A673 (cell line): ENCODE measurements at places on chromosomes 1 and 21. TPM values are rescaled to one million over a fixed set of nuclear protein-coding genes. Genes with fewer than 3 reads are reported as not detected.
A peak's percentile ranks its signal among the peaks of the same experiment; 100 is the strongest.

Gene SLAMF1
- total RNA-seq, result 1.1 and 2.2 TPM in 2 replicates

Gene DYNLT4
- 0.44 and 0.54 TPM in 2 replicates for total RNA-seq

Gene PRAMEF11
- not detected in 2 replicates for total RNA-seq

Gene TTLL10
- not detected in 2 replicates for total RNA-seq

Gene CFHR4
- not detected in 2 replicates for total RNA-seq

Gene TSACC
- 1.0 TPM in 1 of 2 replicates, not detected in the other for total RNA-seq

Gene DDX59
- total RNA-seq, result 16.0 and 17.4 TPM in 2 replicates

Gene UBE2U
- total RNA-seq, result not detected in 2 replicates

Gene LGR6
- total RNA-seq, result not detected in 2 replicates

Gene HLCS
- total RNA-seq, result 15.3 and 21.1 TPM in 2 replicates

Gene APH1A
- 136 and 144 TPM in 2 replicates for total RNA-seq

DNA sequence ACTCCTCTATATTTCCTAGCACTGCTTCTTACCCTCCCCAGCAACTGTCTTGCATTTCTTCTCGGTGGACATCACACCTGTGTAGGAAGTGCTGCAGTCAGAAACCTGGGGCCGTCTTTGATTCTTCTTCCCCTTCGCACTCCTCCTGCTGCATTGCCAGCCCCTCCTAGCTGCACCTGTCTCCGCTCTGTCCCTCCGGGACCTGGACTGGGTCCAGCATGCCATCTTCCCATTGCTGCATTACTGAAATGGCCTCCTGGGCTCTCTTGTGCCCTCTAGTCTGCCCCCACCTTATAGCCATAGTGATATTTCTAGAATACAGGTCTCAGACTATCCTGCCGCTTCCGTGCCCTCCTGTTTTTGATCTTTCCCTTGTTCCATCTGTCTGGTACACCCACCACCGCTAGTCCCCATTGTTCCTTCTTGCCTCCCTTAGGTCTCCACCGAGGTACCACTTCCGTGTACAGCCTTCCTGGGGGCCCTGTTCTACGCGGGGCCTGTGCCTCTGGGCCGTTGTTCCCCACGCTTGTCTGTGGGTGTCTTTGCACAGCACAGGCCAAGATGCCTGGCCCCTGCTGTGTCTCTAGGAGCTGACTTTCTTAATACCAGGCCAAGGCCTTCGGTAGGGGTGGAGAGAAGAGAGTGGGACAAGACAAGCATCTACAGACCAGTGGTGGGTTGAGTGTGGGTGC, 107.6 kb downstream of the GALNT2 start:
- H3K27ac ChIP-seq, result no peak overlapping the region
- no peak overlapping the region for H3K4me3 ChIP-seq
- no peak for DNase-seq
- H3K27me3 ChIP-seq, result no peaks in the 10 kb centered on the region
- H3K36me3 ChIP-seq, result no peaks in the 10 kb centered on the region
- peaks cover 46% of the 10 kb centered on the region for H3K4me1 ChIP-seq

DNA sequence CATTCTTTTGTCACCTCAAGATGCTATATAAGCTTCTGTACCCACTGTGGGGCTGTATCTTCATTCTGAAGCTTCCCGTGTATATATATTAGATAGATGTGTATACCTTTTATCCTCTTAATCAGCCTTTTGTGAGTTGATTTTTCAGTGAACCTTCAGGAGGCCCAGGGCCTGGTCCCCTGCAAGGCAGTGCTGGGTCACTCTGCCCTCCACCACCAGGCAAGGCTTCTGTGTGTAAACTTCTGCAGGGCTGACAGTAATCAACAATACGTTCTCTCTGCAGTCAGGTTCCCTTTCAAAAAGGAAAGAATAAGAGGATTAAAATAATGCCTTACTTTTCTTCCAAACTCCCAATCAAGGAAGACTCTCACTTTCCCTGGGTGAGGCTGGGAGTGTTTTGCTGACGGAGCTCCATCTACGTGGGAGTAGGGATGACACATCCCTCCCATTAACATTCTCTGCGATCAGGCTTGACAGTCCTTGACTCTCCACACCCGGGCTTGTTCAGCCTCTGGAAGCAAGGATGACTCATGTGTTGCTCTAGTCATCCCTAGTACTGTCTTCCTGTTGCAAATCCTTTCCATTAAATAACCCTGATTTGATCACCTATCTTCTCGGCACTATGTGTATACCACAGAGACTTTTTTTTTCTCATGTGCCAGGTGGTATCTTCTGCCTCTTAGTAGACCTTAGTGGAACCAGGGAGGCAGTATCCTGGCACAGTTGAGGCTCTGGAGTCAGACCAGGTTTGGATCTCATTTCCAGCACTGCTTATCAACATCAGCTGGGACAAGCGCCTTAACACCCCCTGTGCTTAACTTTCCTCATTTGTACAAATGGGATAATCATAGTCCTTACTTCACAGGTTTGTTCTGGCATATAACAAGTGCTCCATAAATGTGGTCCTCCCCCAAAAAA, 70.3 kb upstream of the KCNK1 start:
- DNase-seq, result peak; percentile 70
- no peaks in the 10 kb centered on the region for H3K4me1 ChIP-seq
- peaks cover 32% of the 10 kb centered on the region for H3K27me3 ChIP-seq
- no peaks in the 10 kb centered on the region for H3K36me3 ChIP-seq
- no peak overlapping the region for H3K4me3 ChIP-seq

GRCh38 chr1:53605181-53605580, 133.8 kb downstream of the GLIS1 start:
- DNase-seq, result no peak
- no peak overlapping the region for H3K27ac ChIP-seq
- no peaks in the 10 kb centered on the region for H3K27me3 ChIP-seq
- no peak overlapping the region for H3K4me3 ChIP-seq
- H3K36me3 ChIP-seq, result no peaks in the 10 kb centered on the region
- no peaks in the 10 kb centered on the region for H3K4me1 ChIP-seq

DNA sequence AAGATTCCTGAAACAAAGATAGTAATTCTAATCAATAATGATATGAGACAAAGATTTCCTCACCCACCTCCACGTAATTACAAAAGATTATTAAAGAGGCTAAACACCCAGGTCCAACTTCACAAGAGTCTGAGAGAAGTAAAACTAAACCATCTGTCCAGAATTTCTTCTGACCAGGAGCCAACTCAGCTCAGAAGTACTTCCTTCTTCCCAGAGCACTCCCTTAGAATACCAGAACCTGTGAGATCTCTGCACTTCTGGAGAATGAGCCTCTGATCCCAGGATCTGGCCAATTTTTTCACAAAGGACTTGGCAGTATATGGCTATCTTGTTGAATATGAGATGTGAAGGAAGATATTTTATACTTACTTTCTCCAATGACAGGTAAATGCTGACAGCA, 120.6 kb upstream of the PALMD start:
- no peak overlapping the region for H3K4me3 ChIP-seq
- no peaks in the 10 kb centered on the region for H3K27me3 ChIP-seq
- DNase-seq, result no peak
- H3K36me3 ChIP-seq, result no peaks in the 10 kb centered on the region

GRCh38 chr1:226659641-226660040, 79.4 kb downstream of the ITPKB start:
- no peak overlapping the region for H3K4me3 ChIP-seq
- H3K27me3 ChIP-seq, result no peaks in the 10 kb centered on the region
- DNase-seq, result no peak
- H3K36me3 ChIP-seq, result no peaks in the 10 kb centered on the region
- H3K27ac ChIP-seq, result no peak overlapping the region

DNA sequence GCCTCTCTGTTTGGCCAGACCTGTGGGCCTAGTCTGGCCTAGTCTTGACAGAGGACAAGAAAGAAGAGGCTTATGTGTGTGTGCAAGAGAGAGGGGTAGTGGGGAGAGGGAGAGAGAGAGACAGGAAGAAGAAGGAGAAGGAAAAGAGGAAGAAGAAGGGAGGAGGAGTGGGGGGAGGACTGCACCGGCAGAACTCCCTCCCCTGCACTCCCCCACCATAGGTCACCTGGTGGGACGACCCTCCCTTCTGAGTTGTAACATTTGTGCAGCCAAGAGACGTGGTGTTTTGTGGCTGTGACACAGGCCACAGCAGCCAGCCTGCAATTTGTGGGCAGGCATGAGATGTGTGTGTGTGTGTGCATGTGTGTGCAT, 4.3 kb downstream of the INAVA start:
- H3K36me3 ChIP-seq, result no peaks in the 10 kb centered on the region
- H3K4me1 ChIP-seq, result no peaks in the 10 kb centered on the region

DNA sequence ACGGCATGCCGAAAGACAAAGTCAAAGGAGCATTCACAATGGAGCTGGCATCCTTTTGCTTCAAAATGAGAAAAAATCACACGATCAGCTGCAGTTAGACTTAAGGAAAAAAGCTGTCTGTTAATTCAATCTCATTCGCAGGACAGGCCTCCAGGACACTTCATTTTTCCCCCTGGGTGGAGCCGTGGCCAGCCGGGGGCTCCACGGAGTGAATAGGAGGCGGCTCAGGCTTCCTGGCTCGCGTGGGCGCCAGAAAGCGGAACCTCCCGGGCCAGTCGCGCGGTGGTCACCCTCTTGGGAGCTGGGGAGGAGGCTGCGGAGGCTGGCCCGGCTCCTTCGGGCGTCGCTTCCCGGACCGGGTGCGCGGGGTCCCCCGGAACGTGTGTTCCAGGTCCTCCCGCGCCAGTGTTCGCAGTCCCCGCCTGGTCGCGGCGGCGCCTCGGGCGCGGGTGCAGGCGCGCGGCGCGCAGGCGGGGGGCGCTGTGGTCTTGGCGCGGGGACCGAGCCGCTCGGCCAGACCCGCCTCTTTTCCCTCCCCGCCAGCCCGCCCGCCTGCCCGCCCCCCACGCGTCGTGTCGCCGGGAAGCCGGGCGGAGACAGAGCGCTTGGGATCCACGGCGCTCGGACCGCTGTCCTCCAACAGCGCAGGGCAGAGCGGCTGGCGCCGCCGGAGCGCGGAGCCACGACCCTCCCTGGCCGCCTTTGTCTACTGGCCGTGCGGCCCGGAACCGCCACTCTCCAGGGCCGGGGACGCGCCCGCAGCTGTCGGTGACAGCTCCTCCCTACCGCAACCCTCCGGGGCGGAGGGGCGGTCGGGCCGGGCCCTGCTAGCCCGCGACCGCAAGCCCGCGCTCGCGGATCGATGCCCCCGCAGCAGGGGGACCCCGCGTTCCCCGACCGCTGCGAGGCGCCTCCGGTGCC, at the start of gene RHOU:
RHOU (plus strand) TSS at position 599 of the 921 bp plus-strand sequence; CDS start at position 863, 264 bp downstream.
- no peaks in the 10 kb centered on the region for H3K36me3 ChIP-seq
- DNase-seq, result peak; percentile 73
- H3K4me3 ChIP-seq, result peak within 1 kb of the TSS; percentile 53
- H3K27ac ChIP-seq, result no peak within 1 kb of the TSS
- H3K4me1 ChIP-seq, result peaks cover 8% of the 10 kb centered on the region

- H3K27ac ChIP-seq, result no peak overlapping the region
- H3K4me3 ChIP-seq, result no peak overlapping the region
- DNase-seq, result no peak
- H3K27me3 ChIP-seq, result no peaks in the 10 kb centered on the region
- no peaks in the 10 kb centered on the region for H3K4me1 ChIP-seq
Measured at GRCh38 chr21:39523915-39524314, 72.1 kb downstream of the SH3BGR start.
